Caudate nucleus (tissue), 63 donors: ENCODE measurements at places on chromosomes 6 and 20.

DNA sequence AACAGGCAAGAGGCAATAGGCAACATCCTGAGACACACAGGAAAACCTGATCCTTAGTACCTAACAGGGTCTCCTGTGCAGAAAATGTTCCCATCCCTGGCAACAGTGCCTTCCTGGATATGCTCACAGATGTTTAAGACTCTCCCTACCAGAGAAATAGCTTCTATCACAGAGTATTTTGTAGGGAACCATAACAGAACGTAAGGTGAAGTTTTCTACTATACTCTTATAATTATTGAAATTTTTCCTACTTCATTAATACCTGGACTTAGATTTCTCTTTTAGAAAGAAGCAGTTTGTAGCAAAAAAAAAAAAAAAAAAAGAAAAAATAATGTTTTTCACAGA lies 33.5 kb upstream of the LGSN start:
- DNase-seq, result no peak

DNA sequence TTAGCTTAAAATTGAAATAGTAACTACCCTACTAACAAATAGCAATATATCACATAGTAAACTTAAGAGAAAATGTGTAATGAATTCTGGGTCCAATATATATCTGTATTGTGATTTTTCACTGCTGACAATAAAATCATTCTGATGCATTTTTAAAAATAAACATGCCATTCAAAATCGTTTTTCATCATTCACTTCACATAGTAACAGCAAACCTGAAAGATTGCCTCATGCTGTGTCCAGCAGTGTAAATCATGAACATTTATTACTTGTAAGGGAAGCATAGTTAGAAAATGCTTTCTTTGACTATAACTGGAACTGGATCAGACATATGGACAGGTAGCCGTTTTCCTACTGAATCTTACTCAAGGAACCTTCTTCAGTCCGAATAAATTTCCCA lies 446.1 kb downstream of the UTRN start:
- DNase-seq, result no peak

GRCh38 chr6:53302678-53303360 lies 45.9 kb downstream of the ELOVL5 start:
- no peak for DNase-seq

DNA sequence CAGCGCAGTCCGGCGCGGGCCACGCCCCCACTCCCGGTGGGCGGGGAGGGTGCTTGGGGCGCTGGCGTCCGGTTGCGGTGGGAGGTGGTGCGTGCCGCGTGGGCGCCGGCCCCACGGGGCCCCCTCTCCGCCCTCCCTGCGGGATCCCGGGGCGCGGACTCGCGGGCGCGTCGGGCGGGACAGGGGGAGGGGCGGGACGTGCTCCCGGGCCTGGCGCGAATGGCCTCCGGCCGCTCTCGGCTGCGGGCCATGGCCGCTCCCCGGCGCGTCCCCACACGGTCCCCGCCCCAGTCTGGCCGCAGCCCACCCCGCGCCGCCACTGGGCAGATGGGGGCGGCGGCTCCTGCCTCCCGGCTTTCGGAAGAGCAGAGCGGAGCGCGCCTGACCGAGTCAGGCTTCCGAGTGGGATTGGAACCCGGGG lies 771 bp upstream of the PPP1R3G start:
- no peak for DNase-seq

GRCh38 chr6:36666287-36666686 lies 12.2 kb upstream of the CDKN1A start:
- no peak for DNase-seq

DNA sequence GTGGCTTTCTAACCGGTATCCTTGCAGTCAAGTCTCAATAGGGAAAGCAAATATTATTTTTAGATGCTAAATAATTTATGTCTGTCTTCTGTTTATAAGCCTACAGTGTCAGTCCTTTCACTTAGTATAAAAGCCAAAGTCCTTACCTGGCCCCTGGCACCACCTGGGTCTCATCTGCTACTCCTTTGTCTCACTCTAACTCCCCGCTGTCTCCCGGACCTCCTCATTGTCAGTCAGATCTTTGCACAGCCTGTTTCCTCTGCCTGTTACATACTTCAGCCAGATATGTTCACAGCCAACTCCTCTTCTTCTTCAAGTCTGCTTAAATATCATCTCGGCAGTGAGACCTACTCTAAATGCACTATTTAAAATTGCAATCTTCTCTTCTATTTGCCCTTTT lies 84.2 kb downstream of the THEMIS start:
- no peak for DNase-seq

GRCh38 chr6:146041282-146041681 lies 12.4 kb downstream of the GRM1 start:
- no peak for DNase-seq

GRCh38 chr6:2839982-2840748 lies 1.5 kb downstream of the SERPINB1 start:
- no peak for DNase-seq

- DNase-seq, result no peak
These were observed 86.8 kb downstream of the CDK19 start for GRCh38 chr6:110728501-110728900.

- no peak for DNase-seq
These were observed 116.1 kb downstream of the JAG1 start for GRCh38 chr20:10557685-10558084.

DNA sequence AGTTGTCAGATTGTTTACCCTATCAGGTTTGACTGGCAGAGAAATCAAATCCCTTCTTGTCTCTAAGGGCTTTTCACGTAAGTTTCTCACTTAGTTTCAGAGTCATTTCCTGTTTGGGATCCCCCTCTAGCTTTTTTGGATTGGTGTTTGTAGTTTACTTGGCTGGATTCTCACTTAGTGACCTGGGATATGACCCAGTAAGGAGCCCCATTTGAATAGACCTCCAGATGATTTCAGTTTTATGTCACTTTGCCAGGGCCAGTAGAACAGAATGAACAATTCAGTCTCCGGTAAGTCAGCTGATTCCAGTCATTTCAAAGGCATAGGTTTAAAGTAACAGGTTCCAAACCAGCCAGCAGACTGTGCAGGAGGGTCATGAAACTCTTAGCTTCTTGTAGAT lies 8.2 kb downstream of the FAM135A start:
- no peak for DNase-seq

DNA sequence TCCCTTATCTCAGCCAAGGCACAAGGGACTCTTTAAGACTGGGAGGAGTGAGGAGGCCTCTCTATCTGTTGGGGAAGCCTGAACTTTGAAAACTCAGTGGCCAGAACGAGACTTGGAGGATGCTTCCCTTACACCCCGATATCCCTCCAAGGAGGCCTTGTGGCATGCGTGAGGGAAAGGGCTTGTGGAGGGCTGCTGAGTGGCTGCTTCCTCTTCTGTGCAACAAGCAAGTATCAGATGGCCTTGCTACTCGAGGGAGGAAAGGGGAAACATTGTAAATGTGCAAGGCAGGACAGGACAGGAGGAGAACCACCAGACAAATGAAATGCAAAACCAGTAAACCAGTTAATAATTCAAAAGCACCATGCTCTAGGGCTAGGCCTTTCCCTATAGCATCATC lies 306.5 kb upstream of the MAP3K7 start:
- DNase-seq, result no peak

DNA sequence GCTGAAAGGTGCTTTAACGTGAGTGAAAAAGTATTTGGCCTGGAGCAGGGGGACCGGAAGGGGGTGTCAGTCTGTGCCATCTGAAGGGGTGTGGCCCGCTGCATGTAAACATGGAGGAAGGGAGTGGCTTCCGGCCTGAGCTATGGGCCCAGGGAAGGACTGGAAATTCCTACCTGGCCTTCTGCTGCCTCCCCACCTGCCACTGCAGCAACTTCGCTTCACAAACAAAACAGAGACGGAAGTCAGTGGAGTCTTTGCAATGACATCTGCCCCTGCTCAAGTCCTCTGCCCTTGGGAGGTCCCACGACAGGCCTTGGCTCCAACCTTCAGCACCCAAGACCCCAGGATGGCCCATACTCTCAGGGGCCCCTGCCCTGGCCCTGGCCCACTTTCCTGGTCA lies 28.1 kb upstream of the FOXP4 start:
- no peak for DNase-seq

DNA sequence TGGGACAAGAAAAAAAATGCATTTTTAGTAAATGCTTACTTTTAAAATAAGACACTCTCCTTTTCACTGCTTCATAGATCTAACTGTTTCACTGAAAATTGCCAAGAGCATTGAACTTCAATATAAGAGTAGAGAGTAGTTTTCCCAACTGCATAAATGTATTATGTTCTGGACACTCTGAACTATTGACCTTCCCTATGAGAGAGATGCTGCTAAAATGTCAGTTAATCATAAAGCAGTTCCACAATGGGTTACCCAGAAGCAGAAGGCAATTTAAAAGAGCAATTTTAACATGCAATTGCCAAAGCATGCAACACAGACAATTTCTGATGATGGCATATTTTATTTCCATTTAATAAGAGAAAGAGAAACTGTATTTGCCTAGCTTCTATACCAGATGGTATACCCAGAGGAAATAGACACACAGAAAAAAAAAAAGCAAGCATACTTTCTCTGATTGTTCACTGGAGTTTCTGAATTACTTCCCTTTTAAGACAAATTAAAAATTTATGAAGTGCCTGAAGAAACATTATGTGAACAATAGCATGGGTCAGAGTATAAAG lies 279.1 kb upstream of the THEMIS start:
- DNase-seq, result no peak

- DNase-seq, result no peak
These were observed 4.1 kb downstream of the TRIM38 start for GRCh38 chr6:25966711-25967110.

- DNase-seq, result no peak
These were observed 35.8 kb downstream of the RIPOR2 start for GRCh38 chr6:24899997-24900325.

GRCh38 chr6:102398788-102399390 lies 1005.4 kb downstream of the GRIK2 start:
- DNase-seq, result no peak

DNA sequence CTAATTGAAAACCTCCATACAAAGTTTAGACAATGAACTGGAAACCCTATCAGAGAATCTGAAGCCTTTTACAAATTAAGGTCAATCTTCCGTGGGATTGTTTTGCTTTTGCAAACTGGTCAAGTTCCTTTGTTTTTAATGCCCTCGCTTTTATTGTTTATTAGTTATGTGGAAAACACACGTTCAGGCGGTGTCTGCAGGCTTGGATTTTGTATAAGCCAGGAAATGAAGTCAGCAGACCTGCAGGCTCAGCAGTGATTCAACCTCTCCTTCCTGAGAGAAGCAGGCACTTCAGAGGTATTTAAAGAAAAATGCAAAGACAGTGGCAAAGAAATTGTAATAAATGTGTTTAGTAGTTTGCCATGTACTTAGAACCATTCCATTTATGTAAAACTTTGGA lies 103.4 kb upstream of the PDE10A start:
- no peak for DNase-seq

DNA sequence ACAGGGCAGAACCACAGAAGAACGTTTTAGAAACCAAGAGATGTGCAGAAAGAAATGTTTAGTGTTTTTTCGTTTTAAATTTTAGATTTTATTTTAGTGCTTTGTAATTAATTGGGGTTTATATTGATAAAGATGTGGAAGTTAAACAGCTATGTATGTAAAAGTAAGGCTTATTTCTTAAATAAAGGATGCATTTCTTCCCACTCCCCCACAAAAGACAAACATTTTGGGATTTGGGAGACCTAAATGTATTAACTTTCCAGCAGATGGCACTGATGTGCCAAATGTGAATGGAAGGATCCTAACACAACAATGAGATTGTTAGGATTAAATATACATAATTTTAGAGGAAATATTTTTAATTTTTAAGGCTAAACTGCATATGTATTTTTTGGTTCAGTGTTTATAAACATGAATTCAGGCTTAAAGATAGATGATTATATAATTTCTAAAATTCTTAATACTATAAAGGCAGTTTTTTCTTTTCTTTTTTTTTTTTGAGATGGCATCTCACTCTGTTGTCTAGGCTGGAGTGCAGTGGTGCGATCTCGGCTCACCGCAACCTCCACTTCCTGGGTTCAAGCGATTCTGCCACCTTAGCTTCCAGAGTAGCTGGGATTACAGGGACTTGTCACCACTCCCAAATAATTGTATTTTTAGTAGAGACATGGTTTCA lies 12.0 kb downstream of the PFDN4 start:
- no peak for DNase-seq

DNA sequence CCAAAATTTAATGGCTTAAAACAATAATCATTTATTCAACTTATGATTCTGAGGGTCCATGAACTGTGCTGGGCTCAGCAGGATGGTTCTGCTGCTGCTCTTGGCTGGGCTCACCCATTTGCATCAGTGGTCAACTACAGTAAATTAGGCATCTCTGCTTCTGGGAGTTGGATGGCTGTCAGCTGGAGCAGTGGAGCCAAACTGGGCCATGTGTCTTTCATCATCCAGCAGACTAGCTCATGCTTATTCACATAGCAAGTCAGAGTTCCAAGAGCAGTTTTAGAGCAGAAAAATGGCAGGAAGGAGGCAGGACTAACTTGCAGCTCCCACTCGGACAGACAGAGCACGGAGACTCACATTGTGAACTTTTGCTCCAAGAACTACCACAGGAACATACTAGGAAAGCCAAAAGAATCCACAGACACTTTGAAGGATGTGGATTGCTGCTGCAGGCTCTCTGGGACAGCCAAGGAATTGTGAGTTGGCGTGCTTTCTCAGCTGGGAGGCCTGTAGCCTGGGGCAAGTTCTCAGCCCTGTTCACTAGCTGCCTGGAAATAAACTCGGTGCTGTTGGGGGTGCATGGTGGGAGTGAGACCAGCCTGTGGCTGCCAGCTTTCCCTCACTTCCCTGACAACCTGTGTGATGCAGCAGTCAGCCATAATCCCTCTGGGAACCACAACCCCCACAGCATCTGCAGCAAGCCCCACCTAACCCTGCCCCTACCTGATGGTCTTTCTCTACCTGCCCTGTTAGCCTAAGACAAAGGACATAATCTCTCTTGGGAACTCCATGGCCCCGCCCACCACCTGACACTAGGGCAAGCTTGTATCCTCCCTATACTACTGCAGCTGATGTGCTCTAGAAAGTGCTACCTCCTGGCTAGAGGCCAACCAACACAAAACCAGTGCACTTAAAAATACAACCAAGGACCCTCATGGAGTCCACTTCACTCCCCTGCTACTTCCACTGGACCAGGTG lies 129.0 kb downstream of the JPH2 start:
- no peak for DNase-seq

DNA sequence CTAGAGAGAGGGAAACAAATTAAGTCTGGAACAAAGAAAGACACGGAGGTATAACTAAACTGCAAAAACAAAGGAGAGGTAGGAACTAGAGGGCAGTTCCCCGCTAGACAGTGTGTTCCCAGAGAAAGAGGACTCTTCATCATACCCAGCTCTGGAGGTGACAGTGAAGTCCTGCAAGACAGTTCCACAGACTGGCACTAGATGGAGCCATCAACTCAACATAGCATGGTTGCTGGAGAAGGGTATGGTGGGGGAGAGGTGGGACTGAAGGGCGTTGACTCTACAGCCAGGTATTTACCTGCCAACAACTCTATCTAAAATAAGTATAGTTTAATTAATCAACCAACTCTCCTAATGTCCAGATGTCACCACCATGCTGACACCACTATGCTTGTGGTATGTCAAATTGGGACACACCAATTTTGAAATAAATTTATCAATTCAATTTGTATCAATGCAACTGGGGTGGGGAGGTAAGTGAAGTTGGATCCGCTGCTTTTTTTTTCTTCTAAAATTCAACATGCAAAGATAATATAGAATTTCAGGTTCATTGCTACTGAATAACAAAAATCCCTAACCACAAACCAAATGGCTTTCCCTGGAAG lies 9.7 kb downstream of the BACH2 start:
- DNase-seq, result no peak

- DNase-seq, result no peak
These were observed 23.6 kb upstream of the WFDC2 start for GRCh38 chr20:45445805-45446562.
